ENCODE measurements at places on chromosomes 1 and 21.

- DNase-seq = peak; percentile 83
Observed at GRCh38 chr1:167720965-167721616, 691 bp upstream of the MPZL1 start.

DNA sequence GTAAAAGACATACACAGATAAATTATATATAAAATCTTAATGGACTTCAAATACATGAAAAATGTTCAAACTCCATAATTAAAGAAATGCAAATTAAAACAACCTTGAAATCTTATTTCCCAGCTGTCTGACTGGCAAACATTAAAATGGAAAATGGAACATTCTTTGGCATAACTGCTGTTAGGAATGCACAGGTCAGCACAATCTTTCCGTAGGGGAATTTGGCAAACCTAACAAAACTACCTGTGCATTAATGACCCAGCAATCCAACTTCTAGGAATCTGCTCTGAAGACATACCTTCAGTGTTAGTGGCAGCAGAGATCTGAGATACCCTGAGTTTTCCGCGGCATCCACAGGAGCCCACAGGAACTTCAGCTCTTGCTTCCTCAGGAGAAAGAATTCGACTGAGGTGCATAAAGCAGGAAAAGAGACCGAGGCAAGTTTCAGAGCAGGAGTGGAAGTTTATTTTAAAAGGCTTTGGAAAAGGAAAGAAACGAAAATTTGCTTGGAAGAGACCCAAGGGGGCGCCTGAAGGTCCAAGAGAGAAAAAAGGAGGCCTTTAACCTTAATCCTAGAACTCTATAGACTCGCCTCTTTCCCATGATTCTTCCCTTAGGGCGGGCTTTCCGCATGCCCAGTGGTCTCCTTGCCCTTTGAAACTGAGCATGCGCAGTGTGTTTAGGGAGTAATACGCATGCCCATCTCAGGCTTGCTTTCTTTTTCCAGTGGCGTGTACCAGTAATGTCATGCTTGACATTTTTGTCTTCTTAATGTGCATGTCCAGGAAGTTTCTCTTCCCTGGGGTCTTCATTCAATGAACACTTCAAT lies 24.8 kb downstream of the LYPD8 start:
- DNase-seq = no peak

DNA sequence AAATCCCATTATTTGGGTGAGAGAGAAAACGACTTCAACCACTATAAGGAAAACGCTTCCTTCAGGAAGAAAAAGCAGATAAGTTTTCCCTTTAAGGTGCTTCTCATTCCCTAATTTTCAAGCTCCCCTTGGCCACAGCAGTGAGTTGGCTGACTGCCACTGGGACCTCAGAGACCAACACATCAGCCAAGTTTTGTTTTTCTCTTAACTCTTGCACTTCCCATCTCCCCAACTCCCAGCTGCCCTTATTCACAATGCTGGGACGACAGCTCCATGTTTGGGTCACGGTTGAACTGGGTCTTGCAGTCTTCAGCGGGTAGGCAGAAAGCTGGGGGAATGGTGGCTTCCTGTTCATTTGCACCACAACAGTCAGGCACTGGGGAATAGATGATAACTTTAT lies 18.9 kb downstream of the SGIP1 start:
- DNase-seq = no peak

- DNase-seq = no peak
Observed at GRCh38 chr1:150512846-150513245, 2.7 kb upstream of the FALEC start.

DNA sequence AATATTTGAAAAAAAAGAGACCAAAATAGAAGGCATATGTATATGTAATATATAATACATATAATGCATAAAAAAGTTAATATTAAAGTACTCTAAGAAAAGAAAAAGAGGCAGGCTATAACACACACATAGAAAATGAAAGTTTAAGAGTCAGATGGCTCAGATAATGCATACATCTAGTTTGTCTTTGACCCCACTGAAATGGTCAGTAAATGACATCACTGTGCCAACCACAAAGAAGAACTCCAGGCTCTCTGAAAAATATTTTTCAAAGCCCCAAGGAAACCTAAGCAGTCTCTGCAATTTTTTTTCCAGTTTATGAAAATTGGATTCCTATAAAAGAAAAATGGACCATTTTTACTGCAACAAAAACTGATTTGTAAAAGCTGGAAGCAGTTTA lies 55.4 kb upstream of the SCYL3 start:
- DNase-seq = no peak

GRCh38 chr21:34351786-34352241 lies 12.0 kb upstream of the KCNE2 start:
- peak; percentile 72 for DNase-seq

- DNase-seq = no peak
Observed at GRCh38 chr1:31637915-31638673, 6.6 kb downstream of the PEF1 start.

DNA sequence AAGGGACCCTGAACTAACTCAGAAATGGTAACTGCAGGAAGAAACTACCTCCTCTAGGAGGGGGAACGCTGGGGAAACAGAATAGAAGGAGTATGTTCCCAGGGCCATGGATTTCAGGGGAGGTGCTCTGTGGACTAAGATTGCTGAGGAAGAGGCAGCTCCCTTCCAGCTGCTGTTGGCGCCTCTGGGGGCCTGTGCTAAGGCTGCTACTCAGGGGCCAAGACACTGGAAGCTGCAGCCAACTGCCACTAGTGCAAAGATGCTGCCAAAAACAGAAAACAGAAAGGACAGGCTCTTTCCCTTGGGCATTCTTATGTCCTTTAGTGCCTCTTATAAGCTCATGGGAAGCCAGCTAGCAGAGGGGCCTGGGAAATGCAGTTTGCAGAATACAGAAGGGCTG lies 58.0 kb upstream of the SGIP1 start:
- no peak for DNase-seq

DNA sequence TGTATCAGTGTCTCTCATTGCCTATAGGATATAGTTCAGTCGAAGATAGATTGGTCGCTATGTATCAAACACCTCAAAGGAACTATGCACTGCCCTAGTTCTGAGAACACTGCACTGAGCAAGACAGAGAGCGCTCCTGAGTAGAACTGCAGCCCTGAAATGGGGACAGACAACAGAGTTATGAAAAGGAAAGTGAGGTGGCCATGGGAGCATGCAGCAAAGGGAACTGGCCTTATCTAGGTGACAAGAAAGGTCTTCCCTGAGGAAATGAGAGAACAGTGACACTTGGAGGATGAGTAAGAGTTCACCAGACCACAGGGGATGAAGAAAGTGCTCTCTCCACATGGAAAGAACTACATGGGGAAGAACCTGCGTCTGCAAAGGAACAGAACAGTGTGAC lies 7.5 kb upstream of the G0S2 start:
- DNase-seq = no peak
